Psoas muscle (tissue), 8 donors: ENCODE measurements at places on chromosomes 16 and 17. TPM values are rescaled to one million over a fixed set of nuclear protein-coding genes. Genes with fewer than 3 reads are reported as not detected.
A peak's percentile ranks its signal among the peaks of the same experiment; 100 is the strongest.

GRCh38 chr17:21213638-21214014 lies 335 bp downstream of the TMEM11 start:
- DNase-seq: peak; percentile 57

DNA sequence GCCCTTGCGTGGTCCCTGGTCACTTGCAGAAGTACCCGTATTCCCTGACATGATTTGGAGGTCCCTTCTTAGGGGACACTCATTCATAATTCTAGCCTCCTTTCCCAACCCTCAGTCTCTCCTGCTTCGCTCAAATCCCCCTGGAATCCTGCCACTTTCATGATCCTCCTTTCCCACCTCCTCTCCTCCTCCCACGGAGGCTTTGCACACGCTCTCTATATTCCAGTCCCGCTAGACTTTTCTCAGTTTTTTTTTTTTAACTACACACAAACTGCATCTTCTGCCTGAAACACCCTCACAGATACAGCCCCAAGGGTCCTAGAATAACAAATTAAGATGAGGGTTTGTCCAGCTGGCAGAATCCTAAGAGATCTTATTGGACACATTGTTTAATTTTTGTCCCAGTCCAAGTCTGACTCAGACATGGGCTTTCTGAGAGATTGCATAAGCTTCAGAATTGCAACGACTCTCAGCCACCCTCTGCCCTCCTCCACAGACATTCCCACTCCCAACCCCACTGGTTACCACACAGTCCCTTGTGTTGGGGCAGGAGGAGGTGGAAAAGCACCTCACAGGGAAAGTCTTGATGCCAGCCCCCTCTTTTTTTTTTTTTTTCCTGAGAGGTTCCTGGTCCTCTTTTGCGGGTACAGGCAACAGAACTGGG lies 739.5 kb upstream of the EEF2KMT start:
- no peak for DNase-seq

GRCh38 chr16:81700071-81700779 lies 78.9 kb upstream of the PLCG2 start:
- no peak for DNase-seq

GRCh38 chr16:22213236-22213635 lies 7.2 kb downstream of the EEF2K start:
- DNase-seq: no peak

- no peak for DNase-seq
Measured at GRCh38 chr16:12390074-12390605, 413.5 kb downstream of the CPPED1 start.

GRCh38 chr17:73362697-73363096 lies 50.9 kb upstream of the CDC42EP4 start:
- DNase-seq: no peak

DNA sequence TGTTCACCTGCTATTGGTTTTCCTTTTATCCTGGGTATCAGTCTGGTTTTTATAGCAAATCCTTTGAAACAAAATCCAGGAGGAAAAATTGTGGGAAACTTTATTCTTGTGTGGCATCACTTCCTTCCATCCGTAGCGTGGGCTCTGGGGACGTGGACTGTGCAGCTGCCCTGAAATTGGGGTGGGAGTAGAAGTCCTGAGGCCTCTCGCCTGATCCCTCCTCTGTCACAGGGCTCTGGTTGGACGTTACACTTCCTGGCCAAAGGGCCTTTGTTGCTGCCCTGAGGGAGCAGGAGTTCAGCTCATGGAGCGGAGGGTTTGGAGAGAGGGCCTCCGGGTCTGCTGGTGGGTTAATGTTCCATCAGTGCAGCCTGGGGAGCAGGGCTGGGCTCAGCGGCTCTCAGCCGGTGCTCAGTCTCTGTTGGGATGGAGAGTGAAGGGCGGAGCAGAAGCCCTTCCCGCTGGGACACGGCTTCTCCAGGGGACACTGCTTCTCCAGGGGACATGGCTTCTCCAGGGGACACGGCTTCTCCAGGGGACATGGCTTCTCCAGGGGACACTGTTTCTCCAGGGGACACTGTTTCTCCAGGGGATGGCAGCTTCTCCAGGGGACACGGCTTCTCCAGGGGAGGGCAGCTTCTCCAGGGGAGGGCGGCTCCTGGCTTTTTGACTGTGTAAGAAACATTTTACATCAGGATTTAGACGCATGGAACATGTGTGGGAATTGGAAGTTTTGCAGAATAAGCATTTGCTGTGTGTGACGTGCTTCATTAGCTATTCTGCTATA lies 15.2 kb upstream of the RPL13 start:
- DNase-seq: no peak

DNA sequence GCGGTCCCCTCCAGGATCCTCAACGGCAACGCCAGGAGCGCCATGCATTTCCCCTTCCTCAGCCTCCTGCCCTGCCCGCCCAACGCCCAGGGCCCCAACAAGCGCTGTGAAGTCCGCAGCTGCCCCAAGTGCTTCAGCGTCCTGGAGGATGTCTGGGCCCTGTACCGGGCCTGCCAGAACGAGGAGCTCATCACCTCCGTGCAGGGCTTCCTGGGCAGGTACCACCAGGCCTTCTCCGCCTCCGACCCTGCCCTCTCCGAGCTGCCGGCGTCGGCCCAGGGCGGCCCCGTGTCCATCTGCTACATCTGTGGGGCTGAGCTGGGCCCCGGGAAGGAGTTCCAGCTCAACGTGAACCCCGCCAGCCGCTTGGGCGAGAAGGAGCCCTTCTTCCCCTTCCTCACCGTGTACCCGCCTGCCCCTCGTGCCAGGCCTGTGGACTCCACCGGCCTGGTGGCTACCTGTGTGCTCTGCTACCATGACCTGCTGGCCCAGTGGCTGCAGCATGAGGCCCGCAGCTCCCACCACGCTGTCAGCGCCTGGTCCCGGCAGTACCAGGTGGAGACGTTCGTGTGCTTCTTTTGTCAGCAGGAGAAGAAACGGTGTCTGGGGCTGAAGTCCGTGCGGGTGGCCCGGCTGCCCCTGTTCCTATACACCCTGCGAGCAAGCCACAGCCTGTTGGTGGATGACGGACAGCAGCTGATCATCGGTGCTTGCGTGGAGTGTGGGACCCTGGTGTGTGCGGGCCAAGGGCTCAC lies 58.9 kb upstream of the CIBAR2 start:
- no peak for DNase-seq

DNA sequence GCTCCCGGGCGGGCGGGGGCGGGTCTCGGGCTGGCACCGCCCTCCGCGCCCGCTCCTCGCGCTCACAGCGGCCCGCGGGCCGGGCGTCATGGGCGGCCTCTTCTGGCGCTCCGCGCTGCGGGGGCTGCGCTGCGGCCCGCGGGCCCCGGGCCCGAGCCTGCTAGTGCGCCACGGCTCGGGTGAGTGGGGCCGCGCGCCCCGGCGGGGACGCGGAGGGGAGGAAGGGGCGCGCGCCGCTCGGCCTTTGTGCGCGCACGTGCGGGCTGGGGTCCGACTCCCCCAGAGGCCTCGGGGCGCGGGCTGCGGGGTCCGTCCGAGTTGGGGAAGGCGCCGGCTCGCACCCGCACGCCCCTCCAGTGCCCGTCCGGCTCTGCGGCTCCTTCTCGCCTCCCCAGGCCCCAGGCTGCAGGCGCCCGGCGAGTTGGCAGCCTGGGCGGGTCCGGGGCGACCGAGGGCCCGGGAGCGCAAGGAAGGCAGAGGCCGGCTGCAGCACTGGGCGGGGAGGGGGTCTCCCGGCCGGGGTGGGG lies at the start of gene NME4:
TSS of gene NME4 (plus strand) at position 65 of the 527 bp plus-strand sequence. CDS start at position 89, 24 bp downstream.
- DNase-seq: no peak

DNA sequence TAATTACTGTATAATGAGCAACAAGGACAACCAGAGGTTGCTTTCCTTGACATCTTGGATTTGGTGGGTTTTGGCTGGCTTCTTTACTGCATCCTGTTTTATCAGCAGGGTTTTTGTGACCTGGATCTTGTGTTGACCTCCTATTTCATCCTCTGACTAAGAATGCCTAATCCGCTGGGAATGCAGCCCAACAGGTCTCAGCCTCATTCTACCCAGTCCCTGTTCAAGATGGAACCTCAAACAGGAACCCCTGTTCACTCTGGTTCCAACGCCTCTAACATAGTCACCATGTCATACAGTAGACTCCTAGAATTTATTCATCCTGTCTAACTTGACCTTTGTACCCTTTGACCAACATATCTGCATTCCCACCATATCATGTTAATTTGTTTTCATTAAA lies 183.8 kb upstream of the SOX9 start:
- DNase-seq: no peak

DNA sequence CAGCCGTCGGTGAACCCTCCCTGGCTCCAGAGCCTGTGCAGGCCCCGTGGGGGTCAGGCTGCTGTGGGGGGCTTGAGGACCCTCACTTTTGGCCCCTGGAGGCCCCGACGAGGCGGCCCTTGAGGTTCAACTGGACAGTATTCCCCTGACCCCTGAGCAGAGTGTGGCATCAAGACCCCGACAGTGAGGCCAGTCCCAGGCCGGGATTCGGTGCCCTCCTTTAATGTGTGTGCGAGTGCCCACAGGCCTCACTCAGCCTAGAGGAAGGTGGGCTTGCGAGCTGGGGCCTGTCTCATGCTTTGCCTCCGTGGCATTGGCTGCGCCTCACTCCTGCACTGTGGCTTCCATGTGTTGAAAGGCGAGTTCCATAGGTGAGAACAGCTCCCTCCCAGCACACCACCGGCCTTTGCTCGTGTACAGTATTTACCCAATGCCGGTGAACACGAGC lies 94.5 kb downstream of the METRNL start:
- peak; percentile 49 for DNase-seq

GRCh38 chr17:59845595-59846393 lies 46.9 kb downstream of the TUBD1 start:
- DNase-seq: peak; percentile 43

- DNase-seq: no peak
Measured at GRCh38 chr17:30304778-30305177, 13.0 kb upstream of the BLMH start.

DNA sequence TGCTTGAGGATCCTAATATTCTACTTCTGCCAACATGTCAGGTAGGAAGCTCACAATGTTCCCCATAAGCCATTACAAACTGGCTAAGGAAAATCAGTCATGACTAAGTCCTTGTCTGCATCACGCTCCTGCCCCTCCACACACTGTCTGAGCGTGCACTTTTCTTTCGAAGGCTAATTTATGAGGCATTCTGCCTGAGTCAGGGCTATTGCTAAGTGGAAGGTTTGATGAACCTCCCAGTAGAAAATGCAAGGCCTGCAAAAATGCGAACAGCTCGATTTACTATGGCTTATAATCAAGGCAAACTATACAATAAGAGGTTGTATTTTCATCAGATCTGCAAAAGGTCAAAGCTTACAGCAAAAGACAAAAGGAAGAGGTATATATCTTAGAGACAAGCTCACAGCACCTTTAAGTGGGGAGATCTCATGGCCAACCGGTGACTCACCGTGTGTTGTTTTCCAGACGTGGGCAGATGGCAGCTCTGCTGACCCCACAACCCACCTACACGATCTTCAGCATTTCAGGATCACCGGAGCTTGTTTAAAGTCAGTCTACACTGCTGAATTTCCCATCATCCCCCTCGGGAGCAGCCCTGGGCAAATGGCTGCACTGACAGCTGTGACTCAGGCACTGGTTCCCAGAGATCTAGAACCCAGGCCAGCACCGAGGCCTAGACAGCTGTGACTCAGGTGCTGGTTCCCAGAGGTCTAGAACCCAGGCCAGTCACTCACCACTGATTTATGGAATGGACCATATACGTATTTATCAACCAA lies 26.1 kb downstream of the MEAK7 start:
- DNase-seq: no peak

GRCh38 chr17:79216826-79217225 lies 142.2 kb downstream of the ENGASE start:
- no peak for DNase-seq

- DNase-seq: no peak
Measured at GRCh38 chr16:78001451-78002025, 20.8 kb upstream of the CLEC3A start.

DNA sequence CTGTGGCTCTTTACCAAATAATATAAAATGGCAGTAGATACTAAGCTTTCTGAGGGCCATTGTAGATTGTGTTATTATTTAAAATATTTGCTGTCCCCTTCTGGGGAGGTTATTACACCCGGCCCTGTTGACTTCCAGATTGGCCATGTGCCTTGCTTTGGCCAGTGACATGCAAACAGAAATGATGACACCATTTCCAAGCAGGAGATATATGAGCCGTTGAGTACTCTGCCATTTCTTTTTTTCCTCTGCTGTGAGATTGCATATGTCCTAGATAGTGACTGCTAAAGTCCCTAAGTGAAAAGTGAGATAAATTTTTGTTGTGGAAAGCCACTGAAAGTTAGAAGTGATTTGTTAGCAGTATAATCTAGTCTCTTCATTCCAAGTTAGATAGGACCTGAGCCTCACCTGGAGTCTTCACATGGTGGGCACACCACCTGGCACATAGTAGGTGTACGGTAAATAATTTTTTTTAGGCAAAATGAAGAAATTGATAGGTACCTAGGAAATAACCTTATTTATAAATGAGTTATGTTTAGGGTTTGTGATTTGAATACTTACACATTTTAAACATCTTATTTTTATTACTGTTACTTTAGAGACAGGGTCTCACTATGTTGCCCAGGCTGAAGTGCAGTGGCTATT lies 204.0 kb upstream of the CACNG5 start:
- DNase-seq: no peak

DNA sequence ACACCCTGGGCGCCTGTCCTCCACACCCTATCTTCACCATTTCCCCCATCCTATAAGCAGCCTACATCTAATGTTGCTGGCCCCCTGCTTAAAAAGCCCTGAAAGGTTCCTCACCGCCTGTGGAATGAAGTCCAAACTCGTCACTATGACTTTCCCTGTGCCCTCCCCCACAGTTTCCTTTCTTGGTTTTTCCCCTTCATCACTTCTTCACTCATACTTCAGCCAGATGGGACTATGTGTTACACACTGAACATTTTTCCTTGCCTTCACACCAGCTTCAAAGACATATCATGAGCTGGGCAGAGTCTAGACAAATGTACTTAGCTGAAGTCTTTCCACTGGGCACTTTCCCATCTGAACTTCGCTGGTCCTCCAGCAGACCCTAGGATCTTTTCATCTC lies 1.5 kb upstream of the MARCHF10 start:
- no peak for DNase-seq

- DNase-seq: no peak
Measured at GRCh38 chr16:81369888-81370504, 55.2 kb downstream of the GAN start.

DNA sequence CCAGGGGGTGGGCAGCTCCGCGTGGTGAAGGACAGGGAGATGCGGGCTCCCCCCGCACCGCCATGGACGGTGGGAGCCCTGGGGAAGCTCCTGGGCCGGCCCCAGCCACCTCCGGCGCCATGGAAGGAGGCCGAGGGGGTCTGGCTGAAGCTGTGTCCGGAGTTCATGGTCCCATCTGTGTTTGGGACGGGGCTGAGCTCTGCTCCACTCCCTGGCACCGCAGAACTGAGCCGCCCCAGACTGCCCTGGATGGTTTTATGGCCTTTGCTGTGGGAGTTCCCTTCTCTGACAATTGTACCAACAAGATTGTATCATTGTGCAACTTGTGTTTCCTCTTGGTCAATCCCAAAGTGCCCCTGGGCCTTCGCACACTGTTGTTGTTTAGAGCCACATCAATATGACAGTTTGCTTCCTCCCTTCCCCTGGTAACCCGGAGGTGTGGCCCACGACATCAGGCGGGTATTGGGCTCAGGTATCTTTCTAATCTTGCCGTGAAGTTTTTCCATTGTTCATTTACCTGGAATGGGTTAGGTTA lies 942 bp downstream of the KRT23 start:
- DNase-seq: no peak

The DNASE1 gene
- polyA plus RNA-seq: 5.2 TPM

The PMFBP1 gene
- 0.37 TPM for polyA plus RNA-seq

The GDPD1 gene
- polyA plus RNA-seq: 0.40 TPM

The HASPIN gene
- polyA plus RNA-seq: 2.7 TPM

The SLC6A2 gene
- 0.04 TPM for polyA plus RNA-seq

The KRTAP4-4 gene
- not detected for polyA plus RNA-seq

The PARD6A gene
- polyA plus RNA-seq: 9.9 TPM

The TSPAN10 gene
- 0.09 TPM for polyA plus RNA-seq
